ENCODE measurements at places on chromosomes 11 and 22. TPM values are rescaled to one million over a fixed set of nuclear protein-coding genes. Genes with fewer than 3 reads are reported as not detected.

OR10D3 gene
- not detected for total RNA-seq

SLC1A2 gene
- total RNA-seq = 1.7 TPM

ARHGAP20 gene
- 1.9 TPM for total RNA-seq

TUB gene
- 7.6 TPM for total RNA-seq

GAB4 gene
- total RNA-seq = not detected

SCARF2 gene
- 66.8 TPM for total RNA-seq

APOA5 gene
- total RNA-seq = not detected

KCNJ11 gene
- total RNA-seq = not detected

VWCE gene
- total RNA-seq = 16.8 TPM

C11orf71 gene
- total RNA-seq = 3.6 TPM

ZNF280A gene
- total RNA-seq = 0.06 TPM

TSKU gene
- total RNA-seq = 36.8 TPM

TRIM6 gene
- total RNA-seq = 1.1 TPM

COA4 gene
- 58.5 TPM for total RNA-seq

OR6T1 gene
- not detected for total RNA-seq

MPEG1 gene
- total RNA-seq = not detected

GRIA4 gene
- total RNA-seq = not detected

MYEOV gene
- total RNA-seq = not detected

C11orf42 gene
- total RNA-seq = not detected

C22orf42 gene
- not detected for total RNA-seq

HEPHL1 gene
- not detected for total RNA-seq

FOSL1 gene
- total RNA-seq = 19.4 TPM

PPP1R14B gene
- 155 TPM for total RNA-seq

TMEM109 gene
- 59.8 TPM for total RNA-seq

CYP2D6 gene
- not detected for total RNA-seq

JAML gene
- not detected for total RNA-seq

UPB1 gene
- total RNA-seq = not detected

IL17REL gene
- total RNA-seq = not detected

NFAM1 gene
- total RNA-seq = 0.05 TPM

C11orf16 gene
- total RNA-seq = not detected

OR8G5 gene
- total RNA-seq = not detected

A4GALT gene
- total RNA-seq = 33.6 TPM

CRYBA4 gene
- not detected for total RNA-seq

CEP126 gene
- total RNA-seq = 4.1 TPM

POLR2L gene
- 107 TPM for total RNA-seq

EWSR1 gene
- 77.2 TPM for total RNA-seq

OTOG gene
- not detected for total RNA-seq

MRPL11 gene
- total RNA-seq = 47.5 TPM

CDC42EP1 gene
- 67.3 TPM for total RNA-seq

TBX10 gene
- total RNA-seq = not detected

ADM2 gene
- 9.4 TPM for total RNA-seq

PNPLA5 gene
- not detected for total RNA-seq

EHF gene
- not detected for total RNA-seq

AGBL2 gene
- not detected for total RNA-seq

PGA4 gene
- not detected for total RNA-seq

MS4A3 gene
- total RNA-seq = not detected

PARVG gene
- total RNA-seq = not detected

ADAMTS15 gene
- total RNA-seq = 28.5 TPM

KLHDC7B gene
- not detected for total RNA-seq

MAJIN gene
- total RNA-seq = not detected

GGT5 gene
- 255 TPM for total RNA-seq

MIOX gene
- not detected for total RNA-seq

All from cardiac ventricle fibroblast (primary cell).